ENCODE measurements at places on chromosomes 13 and 19.

GRCh38 chr19:16897856-16898161 lies 9.0 kb downstream of the F2RL3 start:
- DNase-seq = no peak

DNA sequence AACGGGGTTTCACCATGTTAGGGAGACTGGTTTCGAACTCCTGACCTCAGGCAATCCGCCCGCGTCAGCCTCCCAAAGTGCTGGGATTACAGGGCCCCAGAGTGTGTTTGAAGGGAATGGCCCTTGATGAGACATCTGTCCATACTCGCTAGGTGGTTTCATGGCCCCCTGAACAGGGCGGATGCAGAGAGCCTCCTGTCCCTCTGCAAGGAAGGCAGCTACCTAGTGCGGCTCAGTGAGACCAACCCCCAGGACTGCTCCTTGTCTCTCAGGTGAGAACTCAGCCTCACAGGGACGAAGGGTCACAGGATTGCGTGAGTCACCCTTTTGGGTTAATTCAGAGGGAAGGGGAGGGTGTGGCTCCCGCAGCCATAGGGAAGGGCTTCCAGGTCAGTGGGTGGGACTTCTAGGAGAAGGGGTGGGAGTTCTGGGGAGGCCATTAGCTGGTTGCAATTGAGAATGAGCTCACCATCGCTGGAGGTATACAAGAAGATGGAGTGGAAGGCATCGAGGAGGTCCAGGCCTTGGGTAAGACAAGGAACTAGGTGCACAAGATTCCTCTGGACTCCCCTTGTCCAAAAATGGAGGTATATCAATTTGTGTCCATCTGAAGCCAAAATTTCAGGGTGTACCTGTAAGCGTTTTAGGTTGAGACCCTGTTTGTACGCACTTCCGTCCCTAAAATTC lies 9.2 kb downstream of the SHD start:
- DNase-seq = no peak

DNA sequence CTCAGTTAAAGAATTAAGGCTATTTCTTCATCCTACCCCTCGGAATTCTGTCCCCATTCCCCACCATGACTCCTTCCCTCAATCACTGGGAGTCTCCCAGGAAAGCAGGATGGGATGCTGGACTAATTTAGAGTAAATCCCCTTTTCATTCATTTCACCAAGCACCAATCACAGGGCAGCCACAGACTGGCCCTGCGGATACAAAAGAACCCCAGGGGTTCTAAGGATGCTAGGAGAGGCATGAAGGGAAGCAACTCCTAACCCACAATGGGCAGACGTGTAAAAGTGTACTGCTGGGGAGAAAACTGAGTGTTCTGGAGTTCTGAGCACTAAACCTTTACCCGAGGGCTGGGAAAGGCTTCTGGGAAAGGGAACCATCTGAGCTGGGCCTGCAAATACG lies 3.0 kb downstream of the PEPD start:
- no peak for DNase-seq

GRCh38 chr13:113474179-113474578 lies 16.3 kb downstream of the DCUN1D2 start:
- no peak for DNase-seq
